ENCODE measurements at places on chromosomes 7 and 10.

DNA sequence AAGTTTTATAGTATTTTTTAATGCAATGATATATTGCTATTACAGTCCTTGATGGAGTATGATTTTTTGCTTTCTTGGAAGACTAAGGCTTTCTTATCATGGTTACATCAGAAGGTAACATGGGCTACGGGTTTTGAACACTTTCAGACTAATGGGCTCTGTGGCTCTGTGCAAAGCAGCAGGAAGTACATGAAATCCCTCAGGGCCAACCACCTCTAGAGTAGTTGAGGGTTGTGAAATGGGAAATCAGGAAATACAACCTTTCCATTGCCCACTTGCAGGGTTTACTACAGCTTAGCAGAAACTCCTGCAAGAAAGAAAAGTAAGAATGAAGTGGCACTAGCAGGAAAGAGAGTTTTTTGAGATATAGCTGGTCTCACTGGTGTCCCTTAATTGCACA is 853.5 kb downstream of the KCNMA1 start:
- DNase-seq: peak; percentile 33

GRCh38 chr7:22731766-22732165 is 4.8 kb downstream of the IL6 start:
- DNase-seq: no peak

DNA sequence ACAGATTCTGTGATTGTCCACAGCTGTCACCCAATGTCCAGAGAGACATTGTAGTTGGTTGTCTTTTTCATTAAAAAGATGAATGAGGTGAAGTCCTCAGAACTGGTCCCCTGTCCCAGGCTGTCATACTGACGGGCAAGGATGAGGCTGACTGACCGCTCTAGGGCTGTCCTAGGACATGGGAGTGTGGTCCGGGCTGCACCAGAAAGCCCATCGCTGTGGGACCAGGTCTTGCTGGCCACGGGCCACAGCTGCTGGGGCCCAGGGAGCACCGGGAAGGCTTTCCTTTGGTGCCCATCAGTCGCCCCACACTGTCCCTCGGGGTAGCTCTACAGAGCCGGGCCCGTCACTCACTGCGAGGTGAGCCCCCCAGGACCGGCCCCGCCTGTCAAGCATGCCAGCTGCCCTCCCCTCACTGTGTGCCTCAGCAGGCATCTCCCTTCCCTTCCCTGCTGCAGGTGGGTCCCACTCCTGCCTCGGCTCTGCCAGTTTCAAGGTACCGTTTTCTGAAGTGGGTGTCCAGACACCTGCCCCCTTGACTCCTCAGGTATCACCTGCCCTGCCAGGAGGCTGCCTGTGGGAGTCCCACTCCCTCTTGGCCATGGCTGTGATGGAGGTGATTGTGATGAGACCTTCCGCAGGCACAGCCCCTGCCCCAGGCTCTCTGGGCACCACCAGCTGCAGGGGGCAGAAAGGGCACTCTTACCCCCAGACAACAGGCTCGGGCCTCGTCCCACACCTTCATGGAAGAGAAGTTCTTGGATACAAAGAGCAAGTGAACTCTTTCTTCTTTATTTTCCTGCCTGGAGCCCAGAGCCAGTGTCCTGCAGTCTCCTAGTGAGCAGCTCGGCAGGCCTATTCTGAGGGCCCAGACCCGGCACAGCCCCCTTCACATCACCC is 21.7 kb downstream of the LRRC27 start:
- DNase-seq: no peak

- DNase-seq: peak; percentile 9
Observed at GRCh38 chr7:118259115-118259514, 34.6 kb downstream of the ANKRD7 start.

DNA sequence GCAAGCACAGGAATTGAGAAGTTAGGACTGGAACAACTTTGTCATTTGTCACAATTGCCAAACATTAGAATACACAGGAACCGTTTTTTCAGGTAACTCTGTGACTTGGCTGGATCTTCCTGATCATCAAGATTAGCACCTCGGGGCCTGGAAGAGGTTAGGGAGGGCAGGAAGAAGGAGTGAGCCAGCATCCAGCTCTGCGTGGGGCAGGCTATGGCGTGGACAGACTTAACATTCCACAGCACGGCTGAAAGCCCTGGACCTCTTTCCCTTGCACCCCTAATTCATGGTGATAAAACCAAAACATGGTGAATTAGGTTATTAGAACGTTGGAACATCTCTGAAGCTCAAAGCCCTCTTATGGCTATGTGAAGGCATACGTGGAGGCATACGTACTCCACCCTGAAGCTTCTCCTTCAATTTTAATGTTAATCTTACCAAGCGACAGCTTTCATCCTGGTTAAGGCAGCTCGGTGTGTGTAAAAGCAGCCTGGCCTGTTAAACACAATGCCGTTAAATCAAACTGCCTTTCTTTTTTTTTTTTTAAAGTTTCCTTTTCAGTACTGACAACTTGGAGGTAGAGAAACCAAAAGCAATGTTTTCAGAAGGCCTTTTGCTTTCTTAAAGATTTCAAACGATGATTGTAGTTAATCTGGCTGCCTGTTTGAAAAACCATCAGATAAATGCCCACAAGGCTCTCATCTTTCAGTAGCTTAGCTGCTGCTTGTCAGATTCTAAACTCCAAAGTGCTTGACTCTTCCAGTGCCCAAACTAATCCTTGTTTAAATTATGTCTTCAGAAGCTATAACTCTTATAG is 4.5 kb downstream of the GRK5 start:
- DNase-seq: no peak

- DNase-seq: no peak
Observed at GRCh38 chr10:130652964-130653578, 516.9 kb downstream of the GLRX3 start.

GRCh38 chr10:83988435-83988834 is 150.9 kb upstream of the GHITM start:
- DNase-seq: no peak

Data from epithelial cell of esophagus (primary cell).